Spinal cord (tissue), 10 donors: ENCODE measurements at places on chromosomes 5 and 9. TPM values are rescaled to one million over a fixed set of nuclear protein-coding genes. Genes with fewer than 3 reads are reported as not detected.

Gene PFN3
- 1.00 TPM for polyA plus RNA-seq

Gene INPP5E
- polyA plus RNA-seq: 33.4 TPM

Gene SLC25A2
- polyA plus RNA-seq: not detected

Gene CA9
- 0.96 TPM for polyA plus RNA-seq

Gene CYFIP2
- polyA plus RNA-seq: 133 TPM

Gene LCN1
- not detected for polyA plus RNA-seq

Gene IFNA8
- not detected for polyA plus RNA-seq

Gene NR2F1-AS1
- 67.5 TPM for polyA plus RNA-seq

Gene RLN1
- polyA plus RNA-seq: 0.50 TPM

Gene ABLIM3
- 81.9 TPM for polyA plus RNA-seq

Gene ARRDC1
- 54.3 TPM for polyA plus RNA-seq

Gene NEUROG1
- not detected for polyA plus RNA-seq

Gene MAN2A1
- 29.5 TPM for polyA plus RNA-seq

Gene PPP3R2
- 0.17 TPM for polyA plus RNA-seq

Gene HAPLN1
- 7.4 TPM for polyA plus RNA-seq

Gene GLDC
- polyA plus RNA-seq: 41.1 TPM

Gene ZFP2
- polyA plus RNA-seq: 8.1 TPM

Gene COL5A1
- 38.2 TPM for polyA plus RNA-seq

Gene SPINK7
- 0.77 TPM for polyA plus RNA-seq

Gene FBXL17
- 46.6 TPM for polyA plus RNA-seq

Gene MAMDC2
- 2.0 TPM for polyA plus RNA-seq

Gene AQP3
- polyA plus RNA-seq: 1.6 TPM

Gene MYORG
- 36.2 TPM for polyA plus RNA-seq

Gene PTPDC1
- 9.5 TPM for polyA plus RNA-seq

Gene IL3
- not detected for polyA plus RNA-seq

Gene ARL14EPL
- not detected for polyA plus RNA-seq

Gene ACTBL2
- not detected for polyA plus RNA-seq

Gene SAPCD2
- polyA plus RNA-seq: 18.4 TPM
